ENCODE measurements at places on chromosomes 7 and 10. TPM values are rescaled to one million over a fixed set of nuclear protein-coding genes. Genes with fewer than 3 reads are reported as not detected.
A peak's percentile ranks its signal among the peaks of the same experiment; 100 is the strongest.

Gene GRB10
- polyA plus RNA-seq, result 2.0 TPM

Gene ACHE
- polyA plus RNA-seq, result not detected

Gene PLAC9
- not detected for polyA plus RNA-seq

Gene ZNF722
- not detected for polyA plus RNA-seq

Gene EPHA1
- polyA plus RNA-seq, result 16.2 TPM

- H3K4me3 ChIP-seq, result peak overlapping the region; percentile 90
- H3K4me1 ChIP-seq, result peaks cover 56% of the 10 kb centered on the region
- peaks cover 5% of the 10 kb centered on the region for H3K36me3 ChIP-seq
- H3K27ac ChIP-seq, result peak overlapping the region; percentile 96
- DNase-seq, result peak; percentile 71
These were observed 740 bp downstream of the ANXA7 start for GRCh38 chr10:73413108-73413527.

- peak overlapping the region; percentile 28 for H3K4me3 ChIP-seq
- DNase-seq, result no peak
- peak overlapping the region; percentile 85 for H3K27ac ChIP-seq
- peaks cover 2% of the 10 kb centered on the region for H3K36me3 ChIP-seq
- H3K27me3 ChIP-seq, result no peaks in the 10 kb centered on the region
- H3K4me1 ChIP-seq, result peaks cover 24% of the 10 kb centered on the region
These were observed 2.4 kb downstream of the UROS start for GRCh38 chr10:125820701-125821100.

GRCh38 chr10:72031706-72032105, 56.6 kb downstream of the SPOCK2 start:
- H3K27ac ChIP-seq, result no peak overlapping the region
- DNase-seq, result no peak
- no peak overlapping the region for H3K4me3 ChIP-seq
- no peaks in the 10 kb centered on the region for H3K4me1 ChIP-seq

DNA sequence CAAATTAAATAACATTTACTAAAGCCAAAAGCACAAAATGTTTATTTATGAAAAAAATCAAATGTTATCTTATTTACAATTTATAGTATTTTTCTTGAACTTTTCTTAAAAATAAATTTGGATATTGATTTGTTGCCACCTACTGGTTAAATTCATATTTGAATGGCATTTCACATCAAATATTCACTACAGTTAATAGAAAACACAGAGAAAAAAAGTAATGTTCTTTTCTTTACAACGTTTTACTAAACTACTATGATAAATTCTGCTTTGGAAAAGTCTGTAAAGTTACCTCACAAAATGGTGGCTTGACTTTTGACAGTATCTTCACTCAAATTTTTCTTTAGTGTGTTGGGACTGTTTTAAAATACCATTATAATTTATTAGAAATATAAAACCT, 52.7 kb downstream of the SRPK2 start:
- no peak overlapping the region for H3K27ac ChIP-seq
- H3K4me3 ChIP-seq, result no peak overlapping the region
- peaks cover 25% of the 10 kb centered on the region for H3K4me1 ChIP-seq
- no peaks in the 10 kb centered on the region for H3K27me3 ChIP-seq

- H3K27me3 ChIP-seq, result no peaks in the 10 kb centered on the region
- no peaks in the 10 kb centered on the region for H3K4me1 ChIP-seq
- H3K27ac ChIP-seq, result no peak overlapping the region
These were observed 239.3 kb downstream of the AUTS2 start for GRCh38 chr7:69837387-69838068.

DNA sequence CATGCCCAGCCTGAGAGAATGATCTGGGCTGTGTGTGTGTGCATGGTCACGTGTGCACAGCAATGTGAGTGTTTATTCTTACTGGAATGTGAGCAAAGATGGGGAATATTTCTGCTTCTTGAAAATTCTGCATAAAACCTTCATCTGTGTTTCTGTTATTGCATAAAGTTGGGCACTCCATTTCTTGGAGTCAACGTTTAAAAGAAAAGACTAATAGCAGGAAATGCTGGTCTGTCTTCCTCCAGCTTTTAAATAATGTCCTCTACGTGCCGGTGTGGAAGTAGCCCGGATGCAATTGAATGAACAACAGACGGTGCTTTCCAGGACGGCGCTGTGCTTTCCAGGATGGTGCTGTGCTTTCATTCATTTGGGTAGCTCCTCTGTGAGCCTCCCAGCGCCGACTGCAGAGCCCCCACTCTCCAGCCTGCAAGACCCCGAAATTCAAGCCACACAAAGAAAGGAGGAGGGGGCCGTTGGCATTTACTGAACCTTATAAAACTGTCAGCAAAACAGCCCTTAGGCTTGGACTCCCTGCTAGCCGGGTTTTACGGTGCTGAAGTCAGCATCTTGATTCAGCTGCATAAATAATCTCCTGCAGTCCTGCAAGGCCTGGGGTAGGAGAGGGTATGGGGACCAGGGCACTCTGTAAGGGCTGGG, 158.2 kb upstream of the PRKCQ start:
- H3K27me3 ChIP-seq, result peaks cover 37% of the 10 kb centered on the region
- no peak for DNase-seq
- H3K36me3 ChIP-seq, result no peaks in the 10 kb centered on the region
- H3K27ac ChIP-seq, result no peak overlapping the region
- no peaks in the 10 kb centered on the region for H3K4me1 ChIP-seq
- no peak overlapping the region for H3K4me3 ChIP-seq

DNA sequence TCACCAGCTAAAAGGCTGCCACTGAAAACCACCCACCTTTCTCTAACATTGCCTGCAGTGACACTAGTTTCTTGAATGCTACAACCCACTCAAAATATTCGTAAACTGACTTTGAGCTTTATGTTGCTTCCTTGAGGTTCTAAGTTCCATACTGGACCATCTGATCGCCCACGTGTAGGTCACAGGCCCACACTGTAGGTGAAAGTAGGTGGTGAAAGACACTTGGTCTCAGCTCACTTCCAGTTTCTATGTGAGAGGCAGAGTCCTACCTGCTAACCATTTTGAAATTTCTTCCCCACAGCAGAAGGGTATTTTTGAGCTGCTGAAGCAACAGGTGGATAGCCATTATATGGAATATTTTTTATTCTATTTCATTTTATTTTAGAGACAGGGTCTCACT, 97.3 kb downstream of the MYO3A start:
- H3K27ac ChIP-seq, result no peak overlapping the region
- no peak overlapping the region for H3K4me3 ChIP-seq
- DNase-seq, result no peak
- H3K36me3 ChIP-seq, result no peaks in the 10 kb centered on the region
- H3K27me3 ChIP-seq, result peaks cover 5% of the 10 kb centered on the region
- H3K4me1 ChIP-seq, result no peaks in the 10 kb centered on the region

GRCh38 chr10:130519791-130520190, 383.6 kb downstream of the GLRX3 start:
- peaks cover 21% of the 10 kb centered on the region for H3K27me3 ChIP-seq
- H3K4me1 ChIP-seq, result no peaks in the 10 kb centered on the region
- H3K27ac ChIP-seq, result no peak overlapping the region
- no peak overlapping the region for H3K4me3 ChIP-seq
- no peak for DNase-seq

- peaks cover 2% of the 10 kb centered on the region for H3K4me1 ChIP-seq
- H3K27me3 ChIP-seq, result peaks cover 32% of the 10 kb centered on the region
- H3K27ac ChIP-seq, result no peak overlapping the region
- no peak for DNase-seq
These were observed 32.8 kb downstream of the TMEM130 start for GRCh38 chr7:98836811-98837629.

GRCh38 chr10:113007343-113007771, 57.3 kb downstream of the TCF7L2 start:
- peaks cover 2% of the 10 kb centered on the region for H3K36me3 ChIP-seq
- peak; percentile 83 for DNase-seq
- H3K27ac ChIP-seq, result peak overlapping the region; percentile 92

DNA sequence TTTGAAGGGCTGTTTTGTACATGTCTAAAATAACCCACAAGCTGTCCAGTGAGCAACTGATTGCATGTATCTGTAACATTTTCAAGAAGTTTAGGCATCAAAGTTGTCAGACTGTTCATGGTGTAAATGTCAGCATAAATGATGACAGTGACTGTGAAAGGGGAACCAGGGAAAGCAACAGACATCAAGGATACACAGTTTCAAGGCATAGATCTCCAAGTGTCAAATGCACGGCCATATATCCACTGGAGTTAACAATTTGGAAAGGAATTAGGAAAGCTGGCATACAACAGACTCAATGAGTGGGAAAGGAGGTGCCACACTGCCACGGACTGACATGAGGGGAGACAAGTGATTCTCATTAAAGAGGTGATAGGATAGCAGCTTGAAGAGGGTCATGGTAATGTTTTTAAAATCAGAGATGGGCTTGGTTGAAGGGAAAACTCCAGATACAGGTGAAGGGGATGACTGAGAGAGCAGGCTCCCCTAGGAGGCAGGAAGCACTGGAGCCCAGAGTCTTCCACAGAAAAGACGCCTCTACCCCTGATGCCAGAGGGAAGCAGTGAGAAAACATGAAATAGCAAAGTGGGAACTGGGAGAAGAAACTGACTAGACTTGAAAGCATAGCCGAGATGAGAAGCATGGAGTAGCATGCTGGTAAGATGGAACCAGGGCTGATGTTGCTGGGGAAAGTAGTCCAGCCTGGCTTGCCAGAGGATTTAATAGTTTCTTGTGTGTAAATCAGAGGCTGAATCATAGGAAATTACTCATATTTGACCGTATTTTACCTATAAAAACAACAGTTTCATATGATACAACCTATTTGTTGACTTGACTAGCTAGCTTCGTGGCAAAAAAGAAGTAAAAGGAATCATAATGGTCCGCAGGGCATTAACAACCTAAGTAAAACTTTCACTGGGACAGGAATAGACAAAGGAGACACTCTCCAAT, 18.6 kb downstream of the NSMCE4A start:
- no peaks in the 10 kb centered on the region for H3K27me3 ChIP-seq
- H3K27ac ChIP-seq, result no peak overlapping the region
- H3K36me3 ChIP-seq, result no peaks in the 10 kb centered on the region
- no peak overlapping the region for H3K4me3 ChIP-seq

- peak overlapping the region; percentile 22 for H3K27ac ChIP-seq
- H3K4me1 ChIP-seq, result peaks cover 21% of the 10 kb centered on the region
- no peak overlapping the region for H3K4me3 ChIP-seq
- no peaks in the 10 kb centered on the region for H3K27me3 ChIP-seq
- no peaks in the 10 kb centered on the region for H3K36me3 ChIP-seq
- no peak for DNase-seq
These were observed 3.0 kb upstream of the STMP1 start for GRCh38 chr7:135659159-135659846.

DNA sequence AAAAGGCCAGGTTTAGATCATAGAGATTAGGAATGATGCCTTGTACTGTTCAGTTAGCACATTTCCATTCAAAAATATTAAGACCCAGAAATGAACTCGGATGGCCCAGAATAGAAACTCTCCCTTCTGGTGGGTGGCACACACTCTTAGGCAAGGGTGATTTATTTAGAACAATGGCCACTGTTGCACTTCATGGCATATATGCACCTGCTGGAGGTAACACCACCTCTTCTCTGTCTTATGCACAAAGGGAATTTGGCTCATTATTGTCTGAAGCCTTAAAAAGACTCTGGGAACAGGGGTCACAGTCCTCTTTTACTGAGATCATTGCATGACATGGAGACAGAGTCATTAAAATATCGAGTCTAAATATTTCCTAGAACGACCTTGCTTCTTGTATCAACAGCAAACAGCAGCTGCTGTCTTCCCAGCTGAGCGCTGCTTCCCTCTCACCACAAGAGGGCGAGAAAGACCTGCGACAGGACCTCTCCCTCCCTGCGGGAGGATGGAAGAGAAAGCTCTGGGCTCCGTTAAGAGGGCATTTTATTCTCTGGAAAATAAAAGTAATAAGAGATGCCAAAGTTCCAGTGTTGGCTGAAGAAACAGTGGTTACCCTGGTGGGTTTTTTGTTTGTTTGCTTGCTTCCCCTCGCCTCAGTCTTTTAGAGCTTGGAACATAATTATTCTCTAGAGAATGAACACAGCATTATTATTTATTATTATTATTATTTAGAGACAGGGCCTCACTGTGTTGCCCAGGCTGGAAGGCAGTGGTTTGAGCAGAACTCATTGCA, 13.5 kb upstream of the BAMBI start:
- peaks cover 26% of the 10 kb centered on the region for H3K27me3 ChIP-seq
- H3K4me3 ChIP-seq, result no peak overlapping the region
- no peaks in the 10 kb centered on the region for H3K36me3 ChIP-seq
- no peak overlapping the region for H3K27ac ChIP-seq

DNA sequence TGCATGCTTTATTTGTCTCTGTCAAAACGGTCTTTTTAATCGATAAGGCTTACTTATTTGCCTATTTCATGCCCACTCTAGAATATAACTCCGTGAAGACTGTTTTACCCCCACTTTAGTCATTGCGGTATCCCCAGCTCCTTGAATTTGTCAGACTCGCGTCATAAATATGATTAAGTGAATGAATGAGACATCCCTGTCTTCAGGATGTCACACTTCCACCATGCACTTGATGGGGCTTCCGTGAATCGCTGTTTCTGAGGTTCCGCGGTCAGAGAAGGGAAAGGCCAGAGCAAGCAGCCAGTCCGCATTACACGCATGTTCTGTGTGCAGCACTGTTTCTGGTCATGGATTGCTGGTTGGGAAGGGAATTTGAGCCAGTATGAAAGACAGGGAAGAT, 138.8 kb downstream of the CELF2 start:
- H3K4me1 ChIP-seq, result peaks cover 100% of the 10 kb centered on the region
- no peaks in the 10 kb centered on the region for H3K36me3 ChIP-seq
- no peaks in the 10 kb centered on the region for H3K27me3 ChIP-seq
- DNase-seq, result no peak
- peak overlapping the region; percentile 22 for H3K4me3 ChIP-seq

GRCh38 chr10:3239066-3239919, 66.7 kb upstream of the PITRM1 start:
- H3K27me3 ChIP-seq, result peaks cover 31% of the 10 kb centered on the region
- DNase-seq, result peak; percentile 58
- H3K4me3 ChIP-seq, result no peak overlapping the region
- H3K27ac ChIP-seq, result no peak overlapping the region
- H3K36me3 ChIP-seq, result no peaks in the 10 kb centered on the region

DNA sequence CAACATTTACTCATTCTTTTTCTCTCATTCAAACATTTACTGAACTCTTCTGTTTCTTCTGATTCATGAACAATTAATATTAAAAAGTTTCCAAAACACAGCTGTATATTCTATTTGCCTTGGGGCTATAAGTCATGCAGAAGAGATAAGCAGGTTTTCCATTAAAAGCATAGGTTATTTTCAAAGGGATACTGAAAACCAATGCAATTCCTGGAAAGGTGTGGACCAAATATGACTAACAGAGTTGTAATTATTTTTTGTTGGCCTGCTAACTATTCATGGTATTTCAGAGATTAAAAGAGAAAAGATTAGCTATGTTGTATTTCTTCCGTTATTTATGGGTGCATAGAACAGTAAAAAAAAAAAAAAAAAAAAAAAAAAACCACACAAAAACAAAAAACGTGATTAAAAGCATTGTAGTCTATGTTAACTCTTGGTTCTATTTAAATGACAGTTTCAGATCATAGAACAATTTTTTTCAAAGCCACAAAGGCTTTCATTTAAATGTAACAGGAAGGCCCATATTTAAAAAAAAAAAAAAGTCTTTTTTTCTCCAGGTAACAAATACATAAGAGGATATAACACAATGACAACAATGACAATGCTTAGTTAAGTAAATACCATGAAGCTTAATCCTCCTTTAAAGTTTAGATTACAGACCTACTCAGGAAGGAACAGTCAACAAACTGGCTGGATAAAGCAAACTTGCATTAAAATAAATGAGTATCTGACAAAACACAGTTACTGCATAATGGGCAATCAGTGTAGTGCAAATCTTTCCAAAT, 1042.9 kb downstream of the GATA3 start:
- H3K27ac ChIP-seq, result peak overlapping the region; percentile 20
- peaks cover 44% of the 10 kb centered on the region for H3K4me1 ChIP-seq
- H3K27me3 ChIP-seq, result no peaks in the 10 kb centered on the region
- peak; percentile 84 for DNase-seq

- no peaks in the 10 kb centered on the region for H3K36me3 ChIP-seq
- H3K4me3 ChIP-seq, result peak overlapping the region; percentile 9
- H3K27ac ChIP-seq, result no peak overlapping the region
- H3K4me1 ChIP-seq, result peaks cover 24% of the 10 kb centered on the region
These were observed 48.6 kb upstream of the ADO start for GRCh38 chr10:62755662-62756653.

All from naive thymus-derived CD8-positive, alpha-beta T cell (primary cell).